ENCODE measurements at places on chromosomes 11 and 22. TPM values are rescaled to one million over a fixed set of nuclear protein-coding genes. Genes with fewer than 3 reads are reported as not detected.

Gene SAA2
- not detected for total RNA-seq

Gene ROBO4
- total RNA-seq, result not detected

Gene SSTR3
- 10.1 TPM for total RNA-seq

Gene CHRNA10
- 3.2 TPM for total RNA-seq

Gene NNMT
- not detected for total RNA-seq

Gene CHST1
- not detected for total RNA-seq

Gene SPI1
- total RNA-seq, result 2.9 TPM

Gene CELSR1
- 0.33 TPM for total RNA-seq

Gene CPT1A
- total RNA-seq, result 52.2 TPM

Gene GAL3ST1
- 0.44 TPM for total RNA-seq

Gene RHOD
- total RNA-seq, result 0.39 TPM

Gene ASRGL1
- total RNA-seq, result 12.2 TPM

Data from activated naive CD8-positive, alpha-beta T cell treated with anti-CD3 and anti-CD28 coated beads, Interleukin-2, amount 10 ng/mL, durations not matched to agents 7 days and 5 days (primary cell).